Memory B cell (primary cell): ENCODE measurements at places on chromosomes 3 and 15.

GRCh38 chr3:107368654-107369398 is 8.4 kb upstream of the CCDC54 start:
- H3K27ac ChIP-seq = no peak overlapping the region
- DNase-seq = no peak
- H3K36me3 ChIP-seq = no peaks in the 10 kb centered on the region
- no peak overlapping the region for H3K4me3 ChIP-seq

GRCh38 chr3:13718436-13718835 is 161.4 kb downstream of the WNT7A start:
- H3K27ac ChIP-seq = no peak overlapping the region
- H3K36me3 ChIP-seq = peaks cover 1% of the 10 kb centered on the region
- H3K4me3 ChIP-seq = no peak overlapping the region
- no peak for DNase-seq
- peaks cover 5% of the 10 kb centered on the region for H3K27me3 ChIP-seq

DNA sequence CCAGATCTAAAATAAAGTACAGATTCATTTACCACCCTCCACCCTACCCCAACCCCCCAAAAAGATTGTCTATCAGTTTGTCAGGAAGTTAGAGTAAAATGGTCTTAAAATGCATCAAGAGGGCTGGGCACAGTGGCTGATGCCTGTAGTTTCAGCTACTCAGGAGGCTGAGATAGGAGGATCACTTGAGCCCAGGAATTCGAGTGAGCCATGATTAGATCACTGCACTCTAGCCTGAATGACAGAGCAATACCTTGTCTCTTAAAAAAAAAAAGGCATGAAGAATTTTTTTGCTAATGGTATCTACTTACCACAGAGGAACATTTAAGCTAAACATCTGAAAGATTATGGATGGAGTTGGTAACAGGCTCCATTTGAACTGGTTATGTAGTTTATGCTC is 71.0 kb downstream of the RBM6 start:
- no peak overlapping the region for H3K27ac ChIP-seq
- peaks cover 6% of the 10 kb centered on the region for H3K36me3 ChIP-seq
- no peak for DNase-seq
- peaks cover 4% of the 10 kb centered on the region for H3K4me1 ChIP-seq

DNA sequence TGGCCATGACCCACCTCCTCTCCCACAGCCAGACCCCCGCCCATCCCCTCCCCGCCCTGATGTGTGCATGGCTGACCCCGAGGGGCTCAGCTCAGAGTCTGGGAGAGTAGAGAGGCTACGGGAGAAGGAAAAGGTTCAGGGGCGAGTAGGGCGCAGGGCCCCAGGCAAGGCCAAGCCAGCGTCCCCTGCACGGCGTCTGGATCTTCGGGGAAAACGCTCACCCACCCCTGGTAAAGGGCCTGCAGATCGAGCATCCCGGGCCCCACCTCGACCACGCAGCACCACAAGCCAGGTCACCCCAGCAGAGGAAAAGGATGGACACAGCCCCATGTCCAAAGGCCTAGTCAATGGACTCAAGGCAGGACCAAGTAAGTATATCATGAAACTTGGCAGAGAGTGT is 11.7 kb downstream of the MAP1A start:
- peaks cover 4% of the 10 kb centered on the region for H3K4me1 ChIP-seq
- H3K27me3 ChIP-seq = no peaks in the 10 kb centered on the region
- DNase-seq = no peak
- peaks cover 8% of the 10 kb centered on the region for H3K36me3 ChIP-seq

GRCh38 chr3:149620291-149621020 is 37.4 kb downstream of the WWTR1 start:
- H3K27me3 ChIP-seq = peaks cover 3% of the 10 kb centered on the region
- no peaks in the 10 kb centered on the region for H3K36me3 ChIP-seq
- peaks cover 2% of the 10 kb centered on the region for H3K4me1 ChIP-seq
- no peak overlapping the region for H3K4me3 ChIP-seq

DNA sequence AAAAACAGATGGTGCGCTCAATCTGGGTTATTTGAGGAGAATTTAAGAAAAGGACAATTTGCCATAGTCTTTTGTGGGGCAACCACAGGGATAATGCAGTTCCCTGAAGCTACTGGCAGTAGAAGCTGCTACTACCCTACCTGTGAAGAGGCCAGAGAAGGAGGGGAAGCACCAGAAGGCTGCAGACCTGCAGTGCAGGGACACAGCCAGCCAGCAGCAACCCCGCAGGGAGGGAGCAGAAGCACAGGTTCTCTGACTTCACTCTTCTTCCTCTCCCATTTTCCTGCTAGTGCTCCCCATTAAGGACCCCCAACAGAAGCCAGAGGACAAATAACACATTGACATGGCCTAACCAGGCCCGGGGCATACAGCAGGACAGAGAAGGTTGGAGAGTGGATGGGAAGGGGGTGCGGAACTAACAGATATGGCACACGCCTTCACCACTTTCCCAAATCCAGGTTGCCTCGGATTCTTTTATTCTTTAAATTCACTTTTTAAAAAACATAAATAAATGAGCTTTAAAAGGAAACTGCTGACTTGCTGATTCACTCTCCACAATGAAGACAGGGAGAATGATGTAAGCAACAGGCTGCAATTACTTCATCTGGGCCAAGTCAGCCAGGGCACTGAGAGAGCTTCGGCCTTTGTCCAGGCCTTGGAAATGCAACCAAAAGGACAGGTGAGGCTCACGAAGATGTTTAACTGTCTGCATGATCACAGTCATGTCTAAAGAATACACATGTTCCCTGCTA is 30.1 kb downstream of the POPDC2 start:
- DNase-seq = no peak
- H3K4me3 ChIP-seq = no peak overlapping the region
- H3K27me3 ChIP-seq = no peaks in the 10 kb centered on the region
- no peaks in the 10 kb centered on the region for H3K36me3 ChIP-seq
- peak overlapping the region; percentile 96 for H3K27ac ChIP-seq

DNA sequence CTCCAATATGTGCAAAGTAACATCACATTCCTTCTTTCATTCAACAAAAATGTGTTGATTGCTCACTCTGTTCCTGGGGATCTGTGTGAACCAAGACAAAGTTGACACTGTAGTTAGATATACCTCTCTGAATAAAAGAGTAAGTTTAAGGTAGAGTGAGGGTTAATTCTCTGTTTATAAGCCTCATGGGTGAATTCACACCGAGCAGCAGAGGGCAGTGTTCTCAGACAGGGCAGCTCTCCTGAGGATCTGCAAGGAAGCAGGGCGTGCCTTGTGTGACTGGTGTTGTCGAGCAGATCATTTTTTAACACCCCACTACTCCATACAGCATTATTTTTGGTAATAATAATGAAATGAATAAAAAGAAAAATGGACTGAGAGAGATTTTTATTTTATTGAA is 34.4 kb downstream of the PAQR9 start:
- peaks cover 6% of the 10 kb centered on the region for H3K27me3 ChIP-seq
- H3K36me3 ChIP-seq = no peaks in the 10 kb centered on the region
- no peak overlapping the region for H3K4me3 ChIP-seq
- H3K4me1 ChIP-seq = no peaks in the 10 kb centered on the region
- no peak for DNase-seq
- H3K27ac ChIP-seq = no peak overlapping the region

GRCh38 chr3:129581623-129582022 is 24.9 kb downstream of the PLXND1 start:
- no peak overlapping the region for H3K4me3 ChIP-seq
- no peak for DNase-seq
- H3K36me3 ChIP-seq = no peaks in the 10 kb centered on the region
- peak overlapping the region; percentile 42 for H3K27ac ChIP-seq
- H3K4me1 ChIP-seq = peaks cover 22% of the 10 kb centered on the region

GRCh38 chr15:20355256-20355868 is 186.2 kb downstream of the GOLGA6L6 start:
- no peak overlapping the region for H3K27ac ChIP-seq
- H3K4me1 ChIP-seq = peaks cover 2% of the 10 kb centered on the region
- H3K4me3 ChIP-seq = no peak overlapping the region
- no peak for DNase-seq

- no peaks in the 10 kb centered on the region for H3K27me3 ChIP-seq
- no peak overlapping the region for H3K27ac ChIP-seq
- H3K4me3 ChIP-seq = peak overlapping the region; percentile 9
These were observed 89.9 kb upstream of the MEF2A start for GRCh38 chr15:99475754-99476412.

GRCh38 chr3:43770426-43771103 is 79.8 kb downstream of the ABHD5 start:
- peaks cover 10% of the 10 kb centered on the region for H3K27me3 ChIP-seq
- peaks cover 5% of the 10 kb centered on the region for H3K4me1 ChIP-seq
- no peaks in the 10 kb centered on the region for H3K36me3 ChIP-seq
- H3K4me3 ChIP-seq = no peak overlapping the region
- no peak for DNase-seq

DNA sequence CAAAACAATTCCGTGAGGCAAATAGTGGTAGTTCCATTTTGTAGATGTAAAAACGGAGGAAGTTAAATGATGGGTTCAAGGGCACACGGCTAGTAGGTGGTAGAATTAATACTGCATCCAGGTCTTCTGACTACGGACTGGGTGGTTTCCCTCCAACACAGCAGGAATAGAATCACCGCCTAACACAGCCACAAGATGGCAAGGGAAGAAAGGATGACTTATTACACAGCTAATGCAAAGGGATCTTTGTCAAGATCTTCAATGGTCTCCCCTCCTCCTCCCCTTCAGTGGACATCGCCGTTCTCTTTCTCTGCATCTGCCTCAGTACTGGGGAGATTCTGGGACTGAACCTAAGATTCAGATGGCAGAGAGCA is 524 bp upstream of the TOPBP1 start:
- no peaks in the 10 kb centered on the region for H3K27me3 ChIP-seq
- peak; percentile 12 for DNase-seq
- peak overlapping the region; percentile 94 for H3K27ac ChIP-seq
- peak overlapping the region; percentile 87 for H3K4me3 ChIP-seq
- peaks cover 27% of the 10 kb centered on the region for H3K4me1 ChIP-seq
- H3K36me3 ChIP-seq = peaks cover 5% of the 10 kb centered on the region

DNA sequence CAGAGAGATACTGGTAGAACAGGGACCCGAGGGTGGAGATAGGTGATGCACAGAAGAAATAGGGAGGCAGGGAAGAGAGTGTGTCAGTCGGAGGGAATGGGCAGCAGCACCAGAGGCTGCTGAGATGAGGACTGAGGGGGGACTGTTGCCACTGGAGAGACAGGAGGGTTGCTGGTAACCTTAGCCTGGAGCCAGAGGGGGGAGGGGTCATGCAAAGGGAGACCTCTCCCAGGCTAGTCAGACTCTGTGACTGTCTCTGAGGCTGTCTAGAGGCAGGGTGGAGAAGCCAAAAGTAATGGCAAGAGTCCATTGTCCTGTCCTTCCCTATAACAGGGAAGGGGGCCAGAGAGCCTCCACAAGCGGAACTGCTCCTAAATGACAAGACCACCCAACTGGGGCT is 2.1 kb upstream of the DLEC1 start:
- no peak overlapping the region for H3K27ac ChIP-seq
- no peak for DNase-seq
- peaks cover 2% of the 10 kb centered on the region for H3K36me3 ChIP-seq
- peaks cover 15% of the 10 kb centered on the region for H3K4me1 ChIP-seq
- peaks cover 11% of the 10 kb centered on the region for H3K27me3 ChIP-seq

DNA sequence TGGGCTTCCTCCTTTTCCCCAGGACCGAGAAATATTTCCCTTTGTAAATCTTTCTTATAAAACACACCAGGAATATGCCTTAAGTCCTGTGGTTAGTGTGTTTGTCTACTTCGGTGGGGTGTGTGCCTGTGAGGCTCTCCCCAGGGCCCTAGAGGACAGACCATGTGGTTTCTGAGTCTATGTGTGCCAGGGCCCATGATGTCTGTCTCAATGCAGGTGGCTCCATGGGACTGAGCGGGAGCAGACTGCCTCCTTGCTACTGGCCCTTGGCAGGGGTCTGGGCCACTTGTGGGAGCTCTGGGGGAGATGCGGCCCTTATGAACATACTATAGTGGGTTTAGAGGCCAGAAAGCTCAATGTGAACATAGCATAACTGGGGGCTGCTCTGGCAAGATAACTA is 37.6 kb downstream of the SCN5A start:
- H3K27me3 ChIP-seq = peaks cover 4% of the 10 kb centered on the region
- no peaks in the 10 kb centered on the region for H3K4me1 ChIP-seq
- no peak overlapping the region for H3K27ac ChIP-seq
- no peaks in the 10 kb centered on the region for H3K36me3 ChIP-seq
- DNase-seq = no peak
- no peak overlapping the region for H3K4me3 ChIP-seq

DNA sequence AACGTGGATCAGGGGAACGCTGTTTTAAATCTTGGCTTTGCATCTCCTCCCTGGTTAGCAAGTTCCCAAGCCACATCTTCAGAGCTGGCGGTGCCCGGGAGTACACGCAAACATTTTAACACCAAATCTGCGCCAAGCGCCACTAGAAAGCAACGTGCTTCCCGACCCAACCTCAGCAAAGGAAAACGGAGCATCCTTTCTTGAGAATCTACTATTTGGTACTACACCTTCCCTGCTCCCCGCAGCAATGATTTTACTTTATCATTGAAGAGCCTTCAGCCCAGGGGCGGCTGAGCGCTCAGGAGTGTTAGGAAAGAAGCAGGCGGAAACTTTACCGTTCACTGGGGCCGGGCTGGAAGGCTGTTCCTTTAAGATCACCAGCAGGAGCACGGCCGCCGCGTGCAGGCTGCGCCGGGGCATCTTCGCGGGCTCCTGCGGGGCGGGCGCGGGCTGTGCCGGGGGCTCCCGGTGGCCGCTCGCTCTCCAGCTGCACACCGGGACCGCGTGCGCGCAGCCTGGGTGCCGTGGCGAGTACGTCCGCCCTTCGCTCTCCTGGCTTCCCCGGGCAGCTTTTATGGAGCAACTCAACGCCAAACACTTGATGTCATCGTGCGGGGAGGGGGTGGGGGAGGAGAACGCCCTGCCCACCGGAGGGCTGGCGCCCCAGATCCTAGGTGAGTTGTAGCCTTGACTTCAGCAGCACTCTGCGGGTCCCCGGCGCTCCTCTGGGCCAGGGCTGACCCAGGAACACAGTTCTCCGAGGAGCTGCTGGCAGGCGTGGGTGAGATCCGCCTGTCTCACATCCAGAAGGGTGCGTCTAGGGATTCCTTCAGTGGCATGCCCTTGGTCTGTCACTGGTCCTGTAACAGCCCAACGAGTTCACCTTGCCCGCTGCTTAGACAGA is at the start of gene CA12:
TSS of gene CA12 (minus strand) at position 546 of the 904 bp plus-strand sequence. CDS start at position 420, 126 bp downstream.
- no peak within 1 kb of the TSS for H3K27ac ChIP-seq
- peaks cover 6% of the 10 kb centered on the region for H3K4me1 ChIP-seq
- H3K27me3 ChIP-seq = peaks cover 27% of the 10 kb centered on the region
- no peaks in the 10 kb centered on the region for H3K36me3 ChIP-seq
- peak within 1 kb of the TSS; percentile 33 for H3K4me3 ChIP-seq

DNA sequence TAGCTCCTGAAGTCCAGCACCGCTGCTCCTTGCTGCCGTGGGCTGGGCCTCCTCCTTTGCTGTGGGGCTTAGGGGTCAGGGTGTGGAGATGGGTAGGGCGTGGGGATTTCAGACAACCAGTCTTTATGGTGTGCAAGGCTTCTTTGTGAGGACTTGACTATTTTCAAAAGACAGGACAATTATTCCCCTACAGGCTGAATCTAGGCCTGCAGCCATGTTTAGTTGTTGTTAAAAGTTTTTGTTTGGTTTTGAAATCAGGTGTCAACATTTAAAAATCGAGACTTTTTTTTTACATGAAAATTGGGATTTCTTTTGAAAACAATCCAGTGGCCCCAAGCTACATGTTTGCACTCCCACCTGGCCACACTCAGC is 10.6 kb downstream of the RPL32 start:
- no peak for DNase-seq
- peaks cover 3% of the 10 kb centered on the region for H3K4me1 ChIP-seq
- H3K27ac ChIP-seq = no peak overlapping the region

- H3K4me3 ChIP-seq = no peak overlapping the region
- no peaks in the 10 kb centered on the region for H3K27me3 ChIP-seq
- H3K27ac ChIP-seq = no peak overlapping the region
- DNase-seq = no peak
- peaks cover 53% of the 10 kb centered on the region for H3K36me3 ChIP-seq
- no peaks in the 10 kb centered on the region for H3K4me1 ChIP-seq
These were observed 107.6 kb upstream of the FGF7 start for GRCh38 chr15:49315391-49315823.
